ENCODE measurements at places on chromosomes 7 and 10. TPM values are rescaled to one million over a fixed set of nuclear protein-coding genes. Genes with fewer than 3 reads are reported as not detected.

GRCh38 chr10:84291384-84291783, 37.0 kb upstream of the CCSER2 start:
- peak; percentile 45 for DNase-seq

The CCDC172 gene
- total RNA-seq: not detected

The FAM237B gene
- not detected for total RNA-seq

The MDFIC gene
- total RNA-seq: 33.5 TPM

DNA sequence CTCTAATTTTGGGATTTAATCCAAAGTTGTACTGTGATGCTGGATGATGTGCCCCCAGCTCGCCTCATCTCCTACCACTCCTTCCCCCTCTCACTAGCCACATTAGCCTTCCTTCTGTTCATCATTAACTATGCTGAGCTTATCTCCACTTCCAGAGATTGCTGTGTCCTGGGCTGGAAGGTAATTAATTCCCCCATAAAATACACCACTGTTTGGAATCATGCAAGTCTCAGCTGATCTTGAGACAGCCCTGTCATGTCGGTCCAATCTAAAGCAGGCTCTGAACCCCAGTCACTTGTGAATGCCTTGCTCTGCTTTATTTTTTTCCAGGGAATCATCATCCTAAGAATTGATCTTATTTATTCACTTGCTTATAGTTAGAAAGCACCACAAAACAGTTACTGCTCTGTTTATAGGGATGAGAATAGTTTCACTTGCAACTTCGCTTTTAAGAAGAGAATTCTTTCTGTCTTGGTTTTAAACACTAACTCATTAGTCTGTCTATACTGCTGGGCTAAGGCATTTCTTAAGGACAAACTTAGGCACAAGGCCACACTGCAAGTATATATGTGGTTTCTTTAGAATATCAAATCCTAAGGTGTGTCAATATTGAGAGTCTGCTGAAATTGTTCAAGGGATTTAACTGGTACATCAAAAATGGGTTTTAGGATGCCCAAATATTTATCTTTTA, 341.1 kb upstream of the SEMA3A start:
- no peak for DNase-seq

The SPDYE3 gene
- not detected for total RNA-seq

DNA sequence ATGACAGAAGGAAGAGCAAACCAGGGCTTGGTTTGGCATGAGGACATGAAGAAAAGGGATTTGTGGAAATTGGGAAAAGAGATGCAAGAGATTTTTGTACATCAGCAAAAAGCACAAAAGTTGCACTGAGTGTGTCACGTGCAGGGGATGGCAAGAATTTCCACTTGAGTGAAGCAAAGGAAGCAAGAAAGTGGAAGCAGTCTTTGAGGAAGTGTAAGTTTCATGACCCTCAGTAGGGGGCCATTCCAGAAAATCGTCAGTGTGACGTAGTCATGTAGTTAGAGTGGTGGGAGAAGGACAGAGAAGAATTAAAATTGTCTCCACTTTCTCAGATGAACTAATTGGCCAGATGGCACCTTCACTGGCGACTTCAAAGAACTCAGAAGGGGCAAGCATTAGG, 123.3 kb upstream of the FZD1 start:
- no peak for DNase-seq

The GRID2IP gene
- total RNA-seq: not detected
